Kidney (tissue), 22 donors: ENCODE measurements at places on chromosomes 12 and 14. TPM values are rescaled to one million over a fixed set of nuclear protein-coding genes. Genes with fewer than 3 reads are reported as not detected.

DNA sequence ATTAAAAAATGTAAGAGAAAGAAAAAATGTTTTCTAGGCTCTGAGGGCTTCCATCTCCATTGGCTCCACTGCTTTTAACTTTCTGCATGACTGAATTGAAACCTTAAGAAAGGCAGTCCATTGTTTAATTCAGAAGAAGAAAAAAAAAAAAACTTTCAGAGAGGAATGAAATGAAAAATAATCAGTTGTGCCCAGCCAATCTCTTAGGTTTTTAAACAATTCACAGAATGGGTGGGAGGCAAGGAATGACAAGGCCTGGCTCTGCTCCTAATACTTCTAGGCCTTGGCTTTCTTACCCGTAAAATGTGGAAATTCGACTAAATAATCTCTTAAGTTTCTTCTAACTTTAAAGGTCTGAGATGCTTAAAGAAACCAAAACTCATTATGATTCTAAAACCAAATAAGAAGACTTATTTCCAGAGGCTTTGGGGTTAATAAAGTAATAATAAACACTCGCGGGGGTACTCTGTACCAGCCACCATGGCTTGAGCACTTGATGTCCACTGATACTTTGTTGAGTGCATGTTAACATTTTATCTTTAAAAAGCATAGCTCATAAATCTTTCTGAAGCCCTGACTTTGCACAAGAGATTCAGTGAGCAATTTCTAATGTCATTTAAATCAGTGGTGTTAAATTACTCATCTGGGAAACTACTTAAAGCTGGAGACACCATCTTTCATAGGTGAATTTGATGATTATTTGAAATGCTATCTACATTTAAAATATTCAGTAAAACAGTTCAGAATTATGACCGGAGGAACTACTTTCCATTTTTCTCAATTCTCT, 49.6 kb downstream of the STON2 start:
- no peak overlapping the region for H3K4me3 ChIP-seq
- no peaks in the 10 kb centered on the region for H3K27me3 ChIP-seq
- H3K27ac ChIP-seq: no peak overlapping the region
- DNase-seq: no peak

DNA sequence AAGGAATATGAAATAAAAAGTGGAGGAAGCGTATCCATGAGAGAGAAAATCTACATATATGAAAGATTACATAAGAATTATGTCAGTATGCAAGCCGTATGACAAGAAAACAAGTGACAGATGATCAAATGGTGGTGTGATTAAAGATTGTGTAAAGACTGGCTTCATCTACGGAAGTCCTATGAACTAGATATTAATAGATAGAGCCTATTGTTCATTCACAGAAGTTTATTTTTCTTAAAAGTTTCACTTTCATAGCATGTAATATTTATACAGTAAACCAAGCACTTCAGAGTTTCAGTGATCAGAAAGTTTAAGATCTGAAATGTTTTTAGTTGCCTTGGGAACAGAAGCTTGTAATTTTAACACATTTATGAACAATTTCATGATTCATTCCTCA, 84.5 kb downstream of the VRK1 start:
- H3K27ac ChIP-seq: no peak overlapping the region
- no peak overlapping the region for H3K4me3 ChIP-seq
- H3K27me3 ChIP-seq: no peaks in the 10 kb centered on the region

DNA sequence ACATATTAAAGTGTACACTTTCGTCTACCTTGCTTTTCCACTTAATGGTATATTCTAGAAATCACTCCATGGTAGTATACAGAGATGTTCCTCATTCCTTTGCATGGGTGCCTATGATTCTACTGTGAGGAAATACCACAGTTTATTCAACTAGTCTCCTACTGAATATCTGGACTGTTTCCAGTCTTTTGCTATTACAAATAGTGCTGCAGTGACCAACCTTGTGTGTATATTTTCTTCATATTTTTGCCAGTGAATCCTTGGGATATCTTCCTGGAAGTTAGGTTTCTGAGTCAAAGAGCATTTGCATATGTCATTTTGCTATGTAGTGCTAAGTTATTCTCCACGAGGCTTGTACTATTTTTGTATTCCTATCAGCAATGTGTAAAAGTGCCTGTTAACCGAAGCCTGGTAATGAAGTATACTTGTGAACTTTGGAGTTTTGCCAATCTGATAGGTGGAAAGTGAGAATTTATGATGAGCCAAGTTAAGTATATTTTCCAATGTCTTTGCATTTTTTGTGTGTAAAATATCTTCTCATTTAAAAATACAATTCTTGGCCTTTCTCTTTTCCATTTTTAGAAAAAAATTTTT, 31.3 kb upstream of the TMEM263 start:
- H3K4me3 ChIP-seq: no peak overlapping the region
- no peak for DNase-seq
- H3K27ac ChIP-seq: no peak overlapping the region
- no peaks in the 10 kb centered on the region for H3K4me1 ChIP-seq
- no peaks in the 10 kb centered on the region for H3K27me3 ChIP-seq
- no peaks in the 10 kb centered on the region for H3K36me3 ChIP-seq

The NGB gene
- not detected for polyA plus RNA-seq
